ENCODE measurements at places on chromosomes 16 and 17. TPM values are rescaled to one million over a fixed set of nuclear protein-coding genes. Genes with fewer than 3 reads are reported as not detected.

- peak; percentile 32 for DNase-seq
Observed at GRCh38 chr17:79095345-79096055, 20.9 kb downstream of the ENGASE start.

DNA sequence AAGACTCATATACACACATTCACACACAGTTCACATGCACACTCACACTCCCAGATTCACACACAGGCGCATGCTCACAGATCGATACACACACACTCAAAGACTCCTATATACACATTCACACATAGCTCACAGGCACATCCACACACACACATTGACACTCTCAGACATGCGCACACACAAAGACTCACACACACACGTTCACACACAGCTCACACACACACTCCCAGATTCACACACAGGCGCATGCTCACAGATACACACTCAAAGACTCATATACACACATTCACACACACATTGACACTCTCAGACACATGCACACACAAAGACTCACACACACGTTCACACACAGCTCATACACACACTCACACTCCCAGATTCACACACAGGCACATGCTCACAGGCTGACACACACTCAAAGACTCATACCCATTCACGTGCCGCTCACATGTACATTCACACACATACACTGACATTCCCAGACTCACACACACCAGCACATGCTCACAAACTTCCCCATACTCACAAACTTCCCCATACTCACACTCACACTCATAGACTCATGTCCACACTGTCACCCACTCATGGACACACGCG is 25.6 kb upstream of the KRT17 start:
- no peak for DNase-seq

GRCh38 chr17:69972251-69972650 is 102.8 kb upstream of the KCNJ16 start:
- no peak for DNase-seq

DNA sequence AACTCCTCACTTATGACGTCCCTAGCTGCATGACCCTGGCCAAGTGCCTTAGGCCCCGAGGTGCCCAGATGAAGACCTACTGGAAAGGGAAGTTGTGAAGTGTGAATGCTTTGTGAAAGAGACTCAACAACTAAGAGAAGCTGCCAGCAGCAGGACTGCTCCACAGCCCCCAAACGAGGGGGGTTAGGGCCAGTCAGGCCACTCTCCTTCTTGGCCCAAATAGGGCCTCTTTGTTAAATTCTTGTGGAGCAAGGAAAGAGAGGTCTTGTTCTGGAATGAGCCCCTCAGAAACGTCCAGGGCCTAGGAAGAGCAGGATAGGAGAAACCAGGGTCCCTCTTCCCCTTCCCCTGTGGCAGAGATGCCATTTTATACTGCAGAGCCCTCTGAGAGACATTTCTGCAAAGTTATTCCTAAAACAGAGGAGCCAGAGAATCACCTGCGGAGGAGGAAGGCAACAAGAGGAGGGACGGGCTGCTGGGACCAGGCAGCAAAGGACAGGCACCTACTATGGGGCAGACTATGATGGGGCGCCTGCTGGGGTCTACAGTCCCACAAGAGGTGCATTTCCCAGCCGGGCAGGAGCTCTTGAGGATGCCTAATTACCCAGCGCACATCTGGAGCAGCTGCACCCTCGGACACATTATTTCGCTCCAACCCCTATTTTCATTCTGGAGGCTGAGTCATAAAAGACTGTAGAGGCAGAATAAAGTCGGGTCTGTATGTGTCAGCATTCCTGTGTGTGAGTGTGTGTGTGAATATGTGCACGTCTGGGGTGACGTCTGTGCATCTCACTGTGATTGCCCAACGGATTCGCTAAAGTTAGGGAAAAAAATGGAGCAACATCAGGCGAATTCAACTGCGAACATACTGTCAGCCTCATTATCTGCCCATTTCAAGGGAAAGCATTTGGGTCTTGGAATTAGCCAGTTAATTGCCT is 11.4 kb upstream of the HOXB9 start:
- DNase-seq = peak; percentile 87

Gene SDR42E2
- not detected for total RNA-seq
